Dermis lymphatic vessel endothelial cell (primary cell): ENCODE measurements at places on chromosomes 5 and 9. TPM values are rescaled to one million over a fixed set of nuclear protein-coding genes. Genes with fewer than 3 reads are reported as not detected.

The ALDH7A1 gene
- 23.3 and 25.1 TPM in 2 replicates for total RNA-seq

The ASS1 gene
- total RNA-seq, result 1.5 and 2.0 TPM in 2 replicates

The THG1L gene
- total RNA-seq, result 6.7 and 15.7 TPM in 2 replicates

The FAM221B gene
- not detected in 2 replicates for total RNA-seq

The SHISAL2B gene
- not detected in 2 replicates for total RNA-seq

The PCDHGA1 gene
- total RNA-seq, result 0.34 and 0.43 TPM in 2 replicates

The DBH gene
- not detected in 2 replicates for total RNA-seq

The TRPM6 gene
- total RNA-seq, result 0.09 and 0.33 TPM in 2 replicates

The SLC6A19 gene
- total RNA-seq, result not detected in 2 replicates

The CLTA gene
- total RNA-seq, result 220 and 275 TPM in 2 replicates

The SH3RF2 gene
- under 0.01 TPM in 1 of 2 replicates, not detected in the other for total RNA-seq

The ST8SIA4 gene
- 6.9 and 9.4 TPM in 2 replicates for total RNA-seq

The AQP7 gene
- total RNA-seq, result 0.11 TPM in 1 of 2 replicates, not detected in the other

The ECM2 gene
- under 0.01 TPM in 1 of 2 replicates, not detected in the other for total RNA-seq

The FBN2 gene
- total RNA-seq, result 1.3 and 4.3 TPM in 2 replicates

The HAVCR2 gene
- total RNA-seq, result 0.11 and 1.5 TPM in 2 replicates

The ZDHHC11B gene
- total RNA-seq, result under 0.01 TPM in 1 of 2 replicates, not detected in the other

The LEAP2 gene
- 0.09 and 0.11 TPM in 2 replicates for total RNA-seq

The BSPRY gene
- total RNA-seq, result not detected in 2 replicates

The ELAVL2 gene
- 0.22 and 0.26 TPM in 2 replicates for total RNA-seq

The FOXD1 gene
- total RNA-seq, result 0.09 and 0.11 TPM in 2 replicates

The NTNG2 gene
- 0.60 and 1.2 TPM in 2 replicates for total RNA-seq

The AGXT2 gene
- total RNA-seq, result not detected in 2 replicates

The OTP gene
- not detected in 2 replicates for total RNA-seq

The TMEM38B gene
- total RNA-seq, result 6.2 and 8.3 TPM in 2 replicates

The CCNB1 gene
- 26.8 and 27.2 TPM in 2 replicates for total RNA-seq

The FGF10 gene
- not detected in 2 replicates for total RNA-seq

The TMEM174 gene
- not detected in 2 replicates for total RNA-seq

The CCNO gene
- total RNA-seq, result not detected in 2 replicates

The SPINK6 gene
- not detected in 2 replicates for total RNA-seq

The IL4 gene
- not detected in 2 replicates for total RNA-seq

The ZNF346 gene
- total RNA-seq, result 15.6 and 16.0 TPM in 2 replicates

The FOXD4L5 gene
- total RNA-seq, result 0.09 TPM in 1 of 2 replicates, not detected in the other

The DMRT2 gene
- total RNA-seq, result not detected in 2 replicates

The RPS14 gene
- 3,078 and 3,901 TPM in 2 replicates for total RNA-seq

The PCDHA8 gene
- total RNA-seq, result under 0.01 and 0.09 TPM in 2 replicates

The ARID3C gene
- under 0.01 and 0.09 TPM in 2 replicates for total RNA-seq

The TCF7 gene
- 0.09 and 0.11 TPM in 2 replicates for total RNA-seq

The PCDHB16 gene
- 0.33 and 0.69 TPM in 2 replicates for total RNA-seq

The SLC28A3 gene
- total RNA-seq, result under 0.01 TPM in 1 of 2 replicates, not detected in the other

The PCDHGA3 gene
- 0.54 and 0.69 TPM in 2 replicates for total RNA-seq

The NMUR2 gene
- not detected in 2 replicates for total RNA-seq

The ADAMTS6 gene
- 46.9 and 47.2 TPM in 2 replicates for total RNA-seq

The HTR1A gene
- not detected in 2 replicates for total RNA-seq

The RFESD gene
- total RNA-seq, result 0.98 and 2.1 TPM in 2 replicates

The MYMK gene
- not detected in 2 replicates for total RNA-seq

The GFI1B gene
- under 0.01 TPM in 1 of 2 replicates, not detected in the other for total RNA-seq
